Thoracic aorta (tissue), 2 donors: ENCODE measurements at places on chromosomes 3 and 15.
A peak's percentile ranks its signal among the peaks of the same experiment; 100 is the strongest.

DNA sequence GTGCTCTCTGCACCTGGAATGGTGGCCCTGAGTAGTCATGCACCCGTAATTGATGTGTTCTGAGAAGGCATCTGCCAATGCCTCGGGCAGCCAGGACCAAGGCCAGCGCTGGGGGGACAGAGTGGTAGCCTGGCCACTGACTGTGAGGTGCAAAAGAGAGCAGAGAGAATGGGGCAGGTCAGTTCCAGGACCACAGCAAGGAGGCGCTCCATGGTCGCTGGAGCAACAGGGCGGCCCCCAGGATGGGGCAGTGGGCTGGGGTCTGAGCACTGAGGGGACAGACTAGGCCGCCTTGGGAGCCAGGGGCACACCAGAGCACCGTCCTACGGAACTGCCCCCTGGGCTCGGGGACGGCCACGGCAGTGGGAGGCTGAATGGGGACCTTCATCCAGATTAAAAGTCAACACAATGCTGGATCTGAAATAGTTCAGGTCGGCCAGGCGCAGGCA lies 48.3 kb upstream of the IQSEC1 start:
- no peak for DNase-seq

DNA sequence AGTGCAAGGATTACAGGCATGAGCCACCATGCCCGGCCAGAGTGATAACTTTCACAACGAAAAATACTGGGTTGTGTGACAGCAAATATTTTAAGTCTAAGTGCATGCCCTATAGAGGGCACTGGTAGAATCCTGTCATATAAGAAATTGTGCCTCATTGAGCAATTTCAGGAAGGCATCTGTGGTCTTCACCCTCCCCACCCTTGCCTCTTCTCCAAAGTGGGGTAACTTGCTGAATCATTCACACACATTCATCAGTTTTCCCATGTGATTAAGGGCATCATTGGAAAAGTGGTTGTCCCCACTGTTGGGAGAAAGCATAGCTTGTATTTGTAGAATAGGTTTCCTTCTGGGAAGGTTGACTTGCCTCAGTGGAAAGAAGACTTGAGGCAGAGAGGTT lies 9.2 kb downstream of the MITF start:
- no peak for DNase-seq

DNA sequence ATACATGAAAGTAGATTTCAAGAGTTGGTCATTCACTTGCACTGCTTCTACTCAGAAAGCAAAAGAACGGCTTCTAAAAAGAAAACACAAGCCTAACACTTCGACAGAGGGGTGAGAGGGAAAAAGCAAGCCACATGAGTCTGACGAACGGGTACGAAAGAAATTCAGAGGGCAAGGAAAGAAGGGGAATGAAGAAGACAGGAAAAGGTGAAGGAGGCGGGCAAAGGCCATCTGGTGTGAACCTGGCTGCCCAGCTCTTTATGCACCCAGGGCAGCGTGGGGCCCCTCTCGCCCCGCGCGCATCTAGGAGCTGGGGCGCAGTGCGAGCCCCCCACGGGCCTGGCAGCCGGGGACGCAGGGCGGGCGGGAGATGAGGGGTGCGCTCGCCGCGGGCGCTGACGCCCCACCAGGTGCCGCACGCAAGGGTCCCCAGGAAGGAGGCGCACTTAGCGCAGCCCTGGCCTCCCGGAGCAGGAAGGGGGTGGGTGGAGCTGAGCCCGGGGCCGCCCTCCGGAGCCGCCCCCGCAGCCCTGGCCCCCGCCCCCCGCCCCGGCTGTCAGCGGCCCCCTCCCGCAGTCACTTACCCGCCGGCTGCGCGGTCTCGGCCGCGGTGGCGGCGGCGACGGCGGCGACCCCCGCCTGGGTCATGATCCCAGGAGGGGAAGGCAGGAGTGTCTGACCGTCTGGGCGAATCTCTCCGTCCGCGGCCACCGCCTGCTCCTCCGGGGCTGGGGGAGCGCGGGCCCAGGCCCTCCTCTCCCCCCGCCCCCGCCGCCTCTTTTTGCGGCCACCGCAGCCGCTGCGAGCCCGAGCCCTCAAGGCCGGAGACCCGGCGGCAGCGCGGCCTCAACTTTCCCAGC lies at the start of gene USF3:
USF3 (minus strand) TSS at position 857 of the 860 bp plus-strand sequence. CDS start 21,764 bp downstream, outside the sequence.
- DNase-seq, result no peak

GRCh38 chr3:20421-20820 lies 176.1 kb upstream of the CHL1 start:
- DNase-seq, result no peak

DNA sequence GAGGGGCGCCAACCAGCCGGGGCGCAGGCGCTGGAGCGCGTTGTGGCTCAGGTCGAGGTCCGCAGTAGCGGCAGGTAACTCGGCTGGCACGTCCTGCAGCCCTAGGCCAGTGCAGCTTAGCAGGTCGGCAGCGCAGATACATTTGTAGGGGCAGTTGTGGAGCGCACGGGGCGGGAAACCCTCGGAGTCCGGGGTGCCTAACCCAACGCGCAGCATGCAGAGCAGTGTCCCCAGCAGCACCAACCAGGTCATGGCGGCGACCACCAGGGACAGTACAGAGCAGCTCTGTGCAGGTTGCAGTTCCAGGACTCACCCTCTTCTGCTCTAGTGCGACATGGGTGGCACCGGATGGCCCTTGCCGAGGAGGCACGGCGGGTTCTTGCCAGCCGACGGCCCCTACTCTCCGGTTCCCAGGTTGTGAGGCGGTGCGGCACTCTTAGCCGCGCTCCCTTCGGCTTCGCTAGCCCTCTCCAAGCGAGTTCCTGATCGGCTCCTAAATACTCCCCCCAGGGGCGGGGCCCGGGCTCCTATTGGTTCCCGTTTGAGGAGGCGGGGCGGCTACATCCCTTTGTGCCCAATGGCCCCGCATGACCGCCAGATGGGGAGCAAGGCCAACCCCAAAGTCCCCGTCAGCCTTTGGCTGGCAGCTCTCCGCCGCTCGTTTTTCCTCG lies at the start of gene AMIGO3:
AMIGO3 (minus strand) TSS at position 471 of the 671 bp plus-strand sequence; CDS start at position 252, 219 bp downstream.
- peak; percentile 90 for DNase-seq

- no peak for DNase-seq
These were observed 12.4 kb upstream of the GREM1 start for GRCh38 chr15:32705446-32705845.

GRCh38 chr15:75636026-75636425 lies 4.0 kb downstream of the IMP3 start:
- no peak for DNase-seq

DNA sequence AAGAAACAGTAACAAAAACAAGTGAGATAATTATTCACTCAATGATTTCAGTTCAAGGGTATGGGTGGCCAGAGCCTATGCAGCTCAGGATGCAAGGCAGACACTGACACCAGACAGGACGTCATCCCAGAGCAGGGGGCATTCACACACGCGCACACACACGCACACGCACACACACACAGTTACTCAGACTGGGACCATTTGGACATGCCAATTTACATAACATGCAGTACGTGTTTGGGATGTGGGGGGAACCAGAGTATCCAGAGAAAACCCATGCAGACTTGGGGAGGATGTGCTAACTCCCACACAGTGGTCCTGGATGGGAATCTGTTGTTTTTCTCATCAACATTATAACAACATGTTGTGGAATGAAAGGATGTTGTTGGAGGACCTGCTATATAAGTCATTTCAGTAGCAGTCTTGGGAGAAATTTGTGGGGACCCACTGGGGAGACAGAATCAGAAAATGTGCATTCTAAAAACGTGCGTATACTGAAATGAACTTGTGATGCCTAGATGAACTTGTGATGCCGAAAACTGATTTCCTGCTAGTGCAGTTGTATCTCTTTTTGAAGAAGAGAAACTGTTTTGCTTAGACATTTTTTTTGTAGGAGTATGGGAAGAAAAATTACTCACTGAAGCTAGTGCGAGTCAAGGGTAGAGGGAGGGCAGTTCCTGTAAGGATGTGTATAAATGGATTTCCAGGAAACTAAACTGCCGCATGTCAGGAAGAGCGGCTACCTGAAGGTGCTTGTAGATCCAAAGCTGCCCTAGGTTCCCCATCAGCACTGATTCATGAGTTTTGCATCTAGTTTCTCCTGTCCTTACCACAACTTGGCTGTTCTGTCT lies 25.2 kb downstream of the CD200 start:
- DNase-seq, result no peak

- DNase-seq, result no peak
These were observed 60.3 kb downstream of the PCSK6 start for GRCh38 chr15:101429191-101429590.

- no peak for DNase-seq
These were observed 103.4 kb downstream of the IGF1R start for GRCh38 chr15:98751767-98752166.

DNA sequence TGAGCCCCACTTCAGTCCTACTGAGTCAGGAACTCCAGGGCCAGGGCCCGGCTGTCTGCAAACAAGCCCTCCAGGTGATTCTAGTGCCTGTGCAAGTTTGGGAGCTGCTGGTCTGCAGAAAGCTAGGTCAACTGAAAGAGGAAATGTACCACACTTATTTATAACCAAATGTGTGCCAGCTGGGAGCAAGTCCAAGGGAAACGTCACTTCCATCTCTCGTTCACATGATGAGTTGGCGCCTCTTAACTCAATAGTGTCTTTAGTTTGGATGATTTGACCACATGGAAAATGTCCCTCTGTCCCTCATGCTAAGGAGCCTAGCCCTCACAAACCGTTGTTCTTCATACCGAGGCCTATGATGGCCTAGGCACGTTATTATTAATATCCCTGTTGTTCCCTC lies 43.2 kb downstream of the GOLGA8S start:
- DNase-seq, result no peak

GRCh38 chr15:40825661-40826422 lies 2.7 kb downstream of the PPP1R14D start:
- DNase-seq, result no peak

- DNase-seq, result no peak
These were observed 214.8 kb downstream of the TBC1D2B start for GRCh38 chr15:77862651-77863104.

DNA sequence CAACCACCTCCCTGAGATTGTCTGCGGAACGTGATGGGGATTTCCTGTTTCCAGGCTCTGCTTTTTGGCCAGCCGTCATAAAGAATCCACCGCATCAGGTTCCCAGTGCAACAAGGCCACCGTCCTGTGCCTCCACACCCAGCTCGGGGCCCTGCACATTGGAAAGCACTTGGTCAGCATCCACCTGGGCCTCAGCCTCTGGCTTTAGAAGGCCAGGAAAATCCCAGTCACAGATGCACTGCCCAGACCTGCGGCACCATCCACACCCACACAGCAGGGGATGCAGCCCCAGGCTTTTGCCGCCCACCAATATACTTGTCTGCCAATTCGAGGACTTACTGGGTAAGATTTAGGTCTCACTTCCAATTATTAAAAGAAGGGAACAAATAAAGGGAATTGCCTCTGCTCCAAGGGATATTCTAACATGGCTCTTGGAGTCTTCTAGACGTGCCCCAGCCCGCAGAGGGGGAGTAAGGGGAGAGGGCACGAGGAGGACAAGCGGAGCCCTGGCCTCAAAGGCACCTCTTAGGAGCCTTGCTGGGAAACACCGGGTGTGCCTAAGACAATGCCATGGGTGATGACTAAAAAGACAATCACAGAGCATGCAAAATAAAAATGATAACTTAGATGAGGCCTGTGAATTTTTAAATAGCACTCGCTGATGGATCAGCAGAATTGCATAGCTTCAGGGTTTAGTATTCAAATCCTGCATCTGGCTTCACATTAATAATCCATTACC lies 169.2 kb downstream of the FOXP1 start:
- no peak for DNase-seq

DNA sequence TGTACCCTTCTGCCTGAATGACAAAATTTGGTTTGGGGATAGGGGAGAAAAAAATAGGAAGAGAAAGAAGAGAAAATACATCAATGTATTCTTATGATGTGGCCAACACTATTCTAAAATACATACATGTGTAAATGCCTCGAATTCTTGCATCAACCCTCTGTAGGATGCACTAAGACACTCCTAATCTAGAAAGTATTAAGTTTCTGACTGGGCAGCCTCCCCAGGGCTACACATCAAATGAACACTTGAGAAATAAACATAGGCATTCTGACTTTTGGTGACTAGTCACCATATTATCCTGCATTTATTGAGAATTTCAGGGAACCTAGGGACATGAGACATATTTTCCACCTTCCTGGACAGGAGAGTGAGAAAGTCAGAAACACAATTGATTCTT lies 109.2 kb downstream of the CPNE4 start:
- no peak for DNase-seq

GRCh38 chr3:150960708-150961684 lies 11.5 kb downstream of the CLRN1 start:
- no peak for DNase-seq

DNA sequence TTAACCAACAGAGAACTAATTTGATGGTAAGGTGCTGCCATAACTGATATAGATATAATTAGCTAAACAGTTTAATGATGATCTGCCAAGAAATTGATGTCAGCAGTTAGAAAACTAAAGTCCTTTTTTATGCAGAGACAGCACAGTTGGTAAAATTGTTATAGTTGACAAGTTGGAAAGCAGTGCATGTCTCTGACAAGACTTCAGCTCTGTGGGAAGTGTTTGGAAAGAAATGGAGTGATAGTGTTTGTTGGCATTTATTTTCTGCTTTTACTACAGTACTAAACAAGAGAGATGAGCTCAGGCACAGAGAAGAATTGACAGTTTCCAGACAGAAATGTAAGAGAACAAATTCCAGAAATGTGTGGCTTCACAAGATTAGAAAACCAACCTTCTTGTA lies 523.5 kb upstream of the BCHE start:
- no peak for DNase-seq

GRCh38 chr3:30713885-30714503 lies 107.6 kb downstream of the TGFBR2 start:
- no peak for DNase-seq

- no peak for DNase-seq
These were observed 96.1 kb upstream of the PROK2 start for GRCh38 chr3:71881041-71881440.

- no peak for DNase-seq
These were observed 39.4 kb upstream of the KY start for GRCh38 chr3:134690226-134690625.

GRCh38 chr3:151635905-151636304 lies 97.8 kb upstream of the AADACL2 start:
- DNase-seq, result no peak

DNA sequence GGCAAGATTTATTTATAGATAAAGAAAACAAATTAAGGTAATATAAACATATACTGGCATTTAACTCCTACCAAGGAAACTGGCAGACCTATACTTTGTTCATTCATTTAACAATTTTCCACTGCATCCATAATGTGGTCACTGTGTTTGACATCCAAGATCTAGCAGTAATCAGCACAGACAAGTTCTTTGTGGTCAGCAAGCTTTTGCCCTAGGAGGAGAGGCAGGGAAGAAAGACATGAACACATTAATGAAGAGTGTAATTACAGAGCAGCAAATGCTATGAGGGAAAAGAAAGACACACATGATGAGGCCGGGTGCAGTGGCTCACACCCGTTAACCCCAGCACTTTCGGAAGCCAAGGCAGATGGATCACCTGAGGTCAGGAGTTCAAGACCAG lies 34.4 kb downstream of the SUCLG2 start:
- no peak for DNase-seq

DNA sequence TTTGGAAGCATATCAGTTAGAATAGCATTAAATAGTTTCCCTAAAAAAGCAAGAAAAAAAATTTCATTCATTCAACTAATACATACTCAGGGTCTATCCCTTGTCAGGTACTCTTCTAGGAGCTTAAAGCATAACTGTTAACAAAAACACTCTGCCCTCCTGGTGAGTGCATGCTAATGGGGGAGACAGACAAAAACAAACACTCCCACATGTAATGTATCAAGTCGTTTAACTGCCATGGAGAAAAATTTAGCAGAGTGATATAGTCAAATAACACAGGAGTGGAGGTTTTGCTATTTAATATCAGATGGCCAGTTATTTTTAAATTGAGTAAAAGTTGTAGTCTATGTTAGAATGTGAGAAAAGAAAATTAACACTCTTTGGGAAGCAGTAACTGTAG lies 254.5 kb upstream of the RARB start:
- DNase-seq, result no peak

- no peak for DNase-seq
These were observed 14.1 kb downstream of the LCMT2 start for GRCh38 chr15:43316016-43316970.
